ENCODE measurements at places on chromosomes 1 and 21.

- no peak for DNase-seq
Measured at GRCh38 chr1:28354121-28354520, 15.4 kb upstream of the PHACTR4 start.

DNA sequence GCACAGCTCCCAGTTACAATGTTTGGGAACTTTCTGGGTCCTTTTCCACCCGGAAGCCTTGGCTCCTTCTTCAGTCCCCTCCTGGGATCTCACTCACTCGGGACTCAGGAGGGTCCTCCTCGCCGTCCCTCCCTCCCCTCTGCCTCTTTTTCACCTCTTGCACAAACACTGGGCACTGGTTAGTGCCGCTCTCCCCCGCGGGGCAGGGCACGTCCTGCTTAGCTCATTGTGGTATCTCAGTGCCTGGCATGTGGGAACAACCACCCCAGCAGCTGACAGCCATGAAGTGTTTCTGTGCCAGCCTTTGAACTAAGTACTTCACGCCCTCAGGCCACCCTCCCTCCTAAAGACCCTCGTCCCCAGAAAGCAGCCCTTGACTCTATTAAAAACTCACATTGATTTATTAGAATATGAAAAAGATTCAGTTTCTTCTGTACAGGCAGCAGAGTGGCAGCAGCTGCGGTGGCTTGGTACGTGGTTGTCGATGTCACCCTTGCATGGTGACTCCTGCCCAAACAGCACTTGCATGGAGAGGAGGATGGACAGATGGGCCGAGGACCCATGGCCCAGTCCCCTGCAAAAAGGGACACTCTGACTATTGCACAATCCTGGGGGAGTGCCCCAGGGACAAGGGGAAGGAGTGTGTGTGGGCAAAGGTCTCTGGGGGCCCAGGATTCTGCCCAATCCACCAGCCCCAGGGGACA is 56.3 kb downstream of the SLC9A1 start:
- no peak for DNase-seq

DNA sequence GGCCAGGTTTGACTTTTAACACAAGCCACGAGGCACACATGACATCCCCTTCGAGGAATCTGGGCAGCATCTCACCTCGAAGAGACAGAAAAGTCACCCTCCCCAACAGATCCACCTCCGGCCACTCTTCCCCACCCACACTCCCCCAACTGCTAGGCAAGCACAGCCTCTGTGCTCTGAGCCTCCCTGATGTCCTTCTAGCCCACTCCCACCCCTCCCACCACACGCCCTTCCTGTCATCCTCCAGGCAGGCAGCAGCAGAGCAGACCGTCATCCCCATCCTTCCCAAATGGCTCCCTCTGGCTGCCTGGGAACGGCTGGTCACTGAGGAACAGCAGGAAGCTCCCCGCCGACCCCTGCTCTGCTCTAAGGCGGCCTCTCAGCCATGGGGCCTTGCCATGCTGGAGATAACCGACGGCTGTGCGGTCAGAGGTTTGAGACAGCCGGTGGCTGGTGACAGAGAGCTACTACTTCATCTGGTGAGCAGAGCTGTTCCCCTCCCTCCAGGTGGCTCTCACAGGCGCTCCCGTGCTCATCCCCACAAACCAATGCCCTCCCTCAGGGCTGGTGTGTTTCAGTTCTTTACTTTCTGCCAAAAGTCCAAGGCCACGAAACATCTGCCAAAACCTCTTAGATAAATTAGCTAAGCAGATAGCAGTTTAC is 25.6 kb downstream of the NPHP4 start:
- DNase-seq, result no peak

DNA sequence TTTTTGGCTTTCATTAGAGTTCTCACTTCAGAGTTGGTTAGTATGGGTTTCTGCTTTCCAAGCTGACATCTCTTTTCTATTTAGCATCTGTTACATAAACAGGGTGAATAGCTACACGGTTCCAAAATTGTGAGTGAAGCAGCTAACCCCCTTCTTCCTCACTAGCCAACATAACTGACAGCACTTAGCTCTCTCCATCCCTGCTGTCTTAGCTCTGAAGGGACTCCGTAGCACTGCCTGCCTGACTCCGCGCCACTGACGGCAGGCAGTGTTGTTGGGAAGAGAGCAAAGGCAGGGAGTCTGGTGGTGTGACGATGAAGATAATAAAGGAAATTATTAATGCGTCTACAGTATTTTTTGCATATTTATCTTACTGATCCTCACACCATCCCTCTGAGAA is 247.0 kb downstream of the PTBP2 start:
- no peak for DNase-seq

DNA sequence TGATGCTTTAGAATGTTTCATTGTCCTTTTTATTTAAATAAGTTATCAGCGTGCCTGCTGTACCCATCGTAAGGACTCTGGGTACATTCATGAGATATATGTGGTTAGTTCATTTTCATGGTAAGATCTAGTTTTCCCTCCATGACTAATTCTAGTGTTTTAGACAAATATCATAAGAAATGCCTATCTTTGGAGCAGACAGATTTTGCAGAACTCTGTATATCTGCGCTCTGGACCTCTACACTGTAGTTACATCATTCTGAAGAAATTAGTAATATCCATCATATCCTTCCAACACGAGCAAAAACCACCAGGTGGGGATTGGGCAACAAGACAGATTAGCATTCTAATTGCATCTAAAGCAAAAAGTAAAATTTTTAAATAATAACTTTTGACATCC is 499.2 kb downstream of the SETD4 start:
- no peak for DNase-seq

DNA sequence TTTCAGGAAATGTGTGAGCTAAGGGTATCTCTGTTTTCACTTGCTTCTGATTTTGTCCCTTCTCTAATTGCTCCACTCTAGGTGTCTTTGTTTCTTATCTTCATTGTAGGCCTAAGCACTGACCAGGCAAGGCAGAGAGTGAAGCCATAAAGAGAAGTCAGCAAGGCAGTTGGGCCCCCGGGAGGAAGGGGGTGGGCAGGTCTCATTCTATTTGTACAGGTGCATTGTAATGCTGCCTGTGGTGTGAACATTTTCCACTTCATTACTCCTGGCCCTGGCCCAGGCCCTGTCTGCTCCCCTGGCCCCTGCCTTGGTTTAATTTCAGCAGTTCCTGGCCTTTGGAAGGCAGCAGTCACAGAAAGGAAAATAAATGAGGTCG is 86.4 kb upstream of the JUN start:
- no peak for DNase-seq

DNA sequence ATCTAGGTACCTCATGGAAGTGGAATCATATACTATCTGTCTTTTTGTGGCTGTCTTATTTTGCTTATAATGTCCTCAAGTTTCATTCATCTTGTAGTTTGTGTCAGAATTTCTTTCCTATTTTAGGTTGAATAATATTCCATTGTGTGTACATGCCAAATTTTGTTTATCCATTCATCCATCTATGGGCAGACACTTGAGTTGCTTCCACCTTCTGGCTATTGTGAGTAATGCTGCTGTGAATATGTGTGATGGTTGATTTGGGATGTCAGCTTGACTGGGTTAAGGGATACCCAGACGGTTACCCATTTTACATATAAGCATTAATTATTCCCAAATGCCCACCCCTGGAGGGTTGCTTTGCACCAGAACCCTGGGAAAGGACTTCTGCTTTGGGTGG is 477.5 kb downstream of the PTPRU start:
- DNase-seq, result no peak

GRCh38 chr1:27934818-27935549 is at the start of gene SMPDL3B:
SMPDL3B (plus strand) TSS chr1:27935000; CDS start chr1:27935184, 184 bp downstream.
- DNase-seq, result no peak

- DNase-seq, result no peak
Measured at GRCh38 chr1:178506669-178507068, 6.2 kb upstream of the TEX35 start.

- DNase-seq, result no peak
Measured at GRCh38 chr1:239811211-239811885, 280.3 kb upstream of the FMN2 start.

DNA sequence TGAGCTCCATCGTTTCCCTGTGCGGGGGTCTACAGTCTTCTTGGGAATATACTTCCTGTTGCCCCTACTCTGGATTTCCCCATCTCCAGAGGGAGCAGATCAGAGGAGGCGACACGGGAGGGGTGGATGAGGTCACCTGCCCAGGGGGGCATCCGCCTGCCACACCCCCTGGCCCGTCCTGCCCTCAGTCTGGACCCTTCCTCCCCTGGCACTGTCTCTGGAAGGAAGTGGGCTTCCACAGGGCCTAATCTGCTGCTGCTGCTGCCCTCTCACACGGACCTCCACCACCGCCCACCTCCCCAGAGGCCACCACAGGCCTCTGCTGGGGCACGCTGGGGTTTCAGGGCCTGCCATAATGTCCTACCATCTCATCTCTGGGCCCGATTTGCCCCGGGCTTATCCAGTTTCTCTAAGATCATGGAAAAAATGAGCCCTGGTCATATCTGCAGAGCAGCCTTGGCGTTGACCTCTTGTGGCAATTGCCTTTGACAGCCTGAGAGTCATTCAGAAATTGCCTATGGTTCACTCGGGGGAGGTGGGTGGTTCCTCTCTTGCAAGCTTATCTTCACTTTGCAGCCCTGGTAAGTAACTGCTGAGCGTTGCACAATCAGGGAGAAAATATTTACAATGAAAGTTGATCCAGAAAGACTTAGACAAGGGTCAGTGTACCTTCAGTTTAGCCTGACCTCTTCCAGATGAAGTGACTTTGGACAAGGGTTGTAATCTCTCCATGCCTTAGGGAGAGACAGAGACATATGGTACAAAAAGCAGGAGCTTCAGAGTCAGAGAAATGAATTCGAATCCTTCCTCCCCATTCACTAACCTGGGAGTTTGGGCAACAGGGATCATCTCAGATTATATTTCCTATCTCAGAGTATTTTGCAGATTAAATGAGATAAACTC is 252.4 kb downstream of the TOMM20 start:
- DNase-seq, result no peak

- no peak for DNase-seq
Measured at GRCh38 chr1:203404546-203404945, 53.6 kb upstream of the FMOD start.

- DNase-seq, result no peak
Measured at GRCh38 chr1:107010582-107010981, 45.9 kb upstream of the PRMT6 start.

DNA sequence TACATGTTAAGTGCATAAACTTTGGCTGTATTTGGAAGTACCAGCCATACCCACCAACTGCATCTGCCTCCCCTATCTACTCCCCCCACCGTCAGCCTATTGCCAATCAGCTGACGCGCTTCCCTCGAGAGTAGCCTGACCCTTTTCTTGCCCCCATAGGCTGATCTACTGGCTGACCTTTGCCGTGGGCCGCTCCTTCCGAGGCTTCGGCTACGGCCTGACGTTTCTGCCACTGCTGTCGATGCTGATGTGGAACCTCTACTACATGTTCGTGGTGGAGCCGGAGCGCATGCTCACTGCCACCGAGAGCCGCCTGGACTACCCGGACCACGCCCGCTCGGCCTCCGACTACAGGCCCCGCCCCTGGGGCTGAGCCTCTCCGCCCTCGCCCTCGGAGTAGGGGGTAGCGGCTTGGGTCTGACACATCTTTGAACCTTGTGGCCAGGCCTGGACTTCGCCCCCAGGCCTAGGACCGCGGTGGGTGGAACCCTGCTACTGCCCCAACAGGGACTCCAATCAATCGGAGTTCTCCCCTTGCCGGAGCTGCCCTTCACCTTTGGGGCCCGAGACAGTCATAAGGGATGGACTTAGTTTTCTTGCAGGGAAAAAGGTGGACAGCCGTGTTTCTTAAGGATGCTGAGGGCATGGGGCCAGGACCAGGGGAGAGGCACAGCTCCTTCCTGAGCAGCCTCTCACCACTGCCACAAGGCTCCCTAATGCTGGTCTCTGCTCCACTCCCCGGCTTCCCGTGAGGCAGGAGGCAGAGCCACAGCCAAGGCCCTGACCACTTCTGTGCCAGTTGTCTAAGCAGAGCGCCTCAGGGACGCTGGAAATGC is 4.0 kb downstream of the GLMP start:
- peak; percentile 61 for DNase-seq

All from cortex of kidney (tissue), 1 donor.